ENCODE measurements at places on chromosomes 12 and 14. TPM values are rescaled to one million over a fixed set of nuclear protein-coding genes. Genes with fewer than 3 reads are reported as not detected.

The KCNA5 gene
- not detected for total RNA-seq

The HOXC4 gene
- 5.2 TPM for total RNA-seq

The CPM gene
- 1.7 TPM for total RNA-seq

The C14orf180 gene
- not detected for total RNA-seq

The CLEC12A gene
- not detected for total RNA-seq

- DNase-seq: peak; percentile 3
Observed at GRCh38 chr14:33754261-33754660, 196.6 kb downstream of the EGLN3 start.

GRCh38 chr14:68262567-68262966 lies 443.0 kb downstream of the RAD51B start:
- DNase-seq: no peak

DNA sequence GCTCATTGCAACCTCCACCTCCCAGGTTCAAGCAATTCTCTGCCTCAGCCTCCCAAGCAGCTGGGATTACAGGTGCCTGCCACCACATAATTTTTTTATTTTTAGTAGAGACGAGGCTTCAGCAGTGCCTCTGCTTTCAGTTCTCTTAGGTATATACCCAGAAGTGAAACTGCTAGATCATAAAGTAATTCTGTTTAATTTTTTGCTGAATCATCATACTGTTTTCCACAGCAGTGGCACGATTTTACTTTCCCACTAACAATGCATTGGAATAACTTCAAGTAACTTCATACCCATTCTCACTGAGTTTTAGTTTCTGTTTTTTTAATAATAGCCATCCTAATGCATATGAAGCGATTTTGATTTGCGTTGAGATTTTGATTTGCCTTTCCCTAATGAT lies 148.0 kb upstream of the G2E3 start:
- DNase-seq: no peak

- peak; percentile 45 for DNase-seq
Observed at GRCh38 chr12:49043856-49044258, 16.7 kb downstream of the KMT2D start.

GRCh38 chr12:121894633-121895032 lies 6.0 kb downstream of the PSMD9 start:
- DNase-seq: no peak

GRCh38 chr14:91501348-91501747 lies 8.8 kb downstream of the PPP4R3A start:
- DNase-seq: no peak

GRCh38 chr14:86321151-86321550 lies 791.2 kb downstream of the FLRT2 start:
- no peak for DNase-seq

DNA sequence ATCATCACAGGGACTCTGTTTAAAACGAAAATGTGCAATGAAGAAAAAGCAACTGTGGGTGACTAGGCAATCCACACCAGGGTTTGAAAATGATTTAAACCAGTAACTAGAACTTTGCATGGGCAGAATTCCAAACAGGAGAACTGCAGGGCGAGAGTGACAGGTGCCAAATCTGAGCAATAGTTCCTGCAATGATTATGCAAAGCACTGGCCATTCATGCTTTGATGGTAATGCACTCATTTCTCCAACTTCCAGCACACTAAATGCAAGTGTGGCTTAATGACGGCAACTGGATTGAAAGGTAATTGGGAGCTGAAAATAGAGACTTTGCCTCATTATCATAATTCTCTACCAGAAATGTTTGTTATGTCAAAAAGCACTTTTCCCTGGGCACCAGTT lies 140.5 kb upstream of the TMCC3 start:
- DNase-seq: no peak

DNA sequence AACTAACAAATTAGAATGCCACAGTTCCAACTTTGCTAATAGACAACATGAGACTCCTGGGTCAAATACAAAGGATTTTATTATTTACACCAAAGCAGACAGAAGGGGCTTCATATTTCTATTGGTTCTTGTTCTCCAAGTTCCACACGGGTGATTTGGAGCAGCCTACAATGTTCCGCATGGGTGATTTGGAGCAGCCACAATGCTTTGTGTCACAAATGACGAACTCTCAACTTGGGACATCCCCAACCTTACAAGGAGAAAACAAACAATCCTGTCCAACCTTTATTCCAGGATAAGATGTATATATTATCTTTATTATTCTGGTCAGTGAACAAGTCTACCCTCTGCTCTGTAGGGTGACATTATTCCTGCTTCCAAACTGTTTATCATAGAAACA lies 694.3 kb upstream of the MGAT4C start:
- DNase-seq: no peak
